ENCODE measurements at places on chromosomes 13 and 19. TPM values are rescaled to one million over a fixed set of nuclear protein-coding genes. Genes with fewer than 3 reads are reported as not detected.

FGF9 gene
- 16.2 TPM for total RNA-seq

GRCh38 chr13:33125821-33126570, 109.8 kb downstream of the KL start:
- DNase-seq = no peak

RXFP2 gene
- total RNA-seq = not detected

DNA sequence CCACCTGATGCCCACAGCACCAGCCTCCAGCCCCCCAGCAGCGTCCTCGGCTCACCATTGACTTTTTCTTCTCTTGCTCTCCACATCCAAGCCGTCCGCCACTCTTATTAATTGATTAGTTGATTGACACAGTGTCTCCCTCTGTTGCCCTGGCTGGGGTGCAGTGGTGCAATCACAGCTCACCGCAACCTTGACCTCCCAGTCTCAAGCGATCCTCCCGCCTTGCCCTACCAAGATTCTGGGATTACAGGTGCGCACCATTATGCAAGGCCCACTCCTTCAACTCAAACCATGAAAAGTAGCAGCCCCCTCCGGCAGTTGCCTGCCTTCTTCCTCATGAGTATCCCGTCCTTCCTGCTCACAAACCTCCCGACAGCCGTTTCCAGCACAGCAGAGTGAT, 921 bp upstream of the TEX29 start:
- no peak for DNase-seq

DNA sequence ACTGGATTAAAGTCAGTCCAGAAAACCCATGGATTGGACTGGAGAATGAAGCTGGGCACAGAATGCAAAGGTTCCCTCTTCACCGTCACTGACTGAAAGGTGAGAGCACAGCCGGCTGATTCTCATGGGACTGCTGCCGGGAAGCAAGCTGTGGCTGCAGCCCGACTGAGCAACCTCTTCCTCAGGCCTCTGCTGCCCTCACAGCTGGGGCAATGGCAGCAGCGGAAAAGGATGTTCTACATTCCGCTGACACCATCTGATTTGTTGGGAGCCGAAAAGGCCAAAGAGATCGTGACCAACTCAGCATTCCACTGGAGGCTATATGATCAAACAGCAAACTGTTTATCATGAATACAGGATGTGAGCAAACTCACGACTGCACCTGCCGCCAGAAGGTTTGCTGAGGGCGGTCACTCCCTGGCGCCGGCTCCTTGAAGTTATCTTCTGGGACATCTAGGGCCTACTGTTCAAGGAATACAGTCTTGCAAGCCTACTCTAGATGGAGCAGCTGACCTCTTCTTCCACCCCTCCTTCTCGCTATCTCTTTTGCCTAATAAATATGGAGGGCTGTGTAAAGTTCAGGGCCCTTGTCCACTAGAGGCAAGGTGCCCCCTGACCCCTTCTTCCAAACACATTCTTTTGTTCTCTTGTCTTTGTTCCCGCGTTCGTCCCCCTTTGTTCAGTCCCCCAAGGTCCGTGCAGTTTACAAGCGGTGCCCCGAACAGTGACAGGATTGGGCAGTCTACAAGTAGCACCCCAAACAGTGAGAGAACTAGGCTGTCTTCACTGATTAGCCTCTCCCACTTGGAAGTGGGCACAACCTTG, 19.6 kb upstream of the SIGLEC6 start:
- no peak for DNase-seq

ELSPBP1 gene
- total RNA-seq = not detected

DNA sequence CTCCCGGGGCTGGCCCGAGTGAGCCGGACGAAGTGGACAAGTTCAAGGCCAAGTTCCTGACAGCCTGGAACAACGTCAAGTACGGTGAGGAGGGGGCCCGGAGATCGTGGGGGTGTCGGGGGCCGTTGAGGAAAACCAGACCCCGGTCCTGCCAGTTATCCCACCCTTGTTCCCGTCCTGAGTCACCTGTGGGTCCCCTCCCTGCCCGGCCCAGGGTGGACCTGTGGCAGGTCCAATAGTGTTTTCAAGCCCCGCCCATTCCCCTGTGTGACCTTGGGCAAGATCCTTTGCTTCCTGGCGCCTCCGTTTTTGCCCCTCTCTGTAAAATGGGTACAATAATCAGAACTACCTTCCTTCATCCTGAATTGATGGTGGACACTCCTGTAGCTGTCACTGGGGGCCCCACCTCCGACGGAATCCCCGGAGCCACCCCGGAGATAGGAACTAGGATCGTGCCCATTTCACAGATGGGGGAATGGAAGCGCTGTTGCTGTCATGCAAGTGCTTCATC, 593 bp downstream of the ATG4D start:
- DNase-seq = peak; percentile 25

BEST2 gene
- total RNA-seq = not detected

CEACAM7 gene
- not detected for total RNA-seq

- DNase-seq = no peak
Observed at GRCh38 chr19:21519488-21519887, 14.1 kb downstream of the ZNF429 start.

DNA sequence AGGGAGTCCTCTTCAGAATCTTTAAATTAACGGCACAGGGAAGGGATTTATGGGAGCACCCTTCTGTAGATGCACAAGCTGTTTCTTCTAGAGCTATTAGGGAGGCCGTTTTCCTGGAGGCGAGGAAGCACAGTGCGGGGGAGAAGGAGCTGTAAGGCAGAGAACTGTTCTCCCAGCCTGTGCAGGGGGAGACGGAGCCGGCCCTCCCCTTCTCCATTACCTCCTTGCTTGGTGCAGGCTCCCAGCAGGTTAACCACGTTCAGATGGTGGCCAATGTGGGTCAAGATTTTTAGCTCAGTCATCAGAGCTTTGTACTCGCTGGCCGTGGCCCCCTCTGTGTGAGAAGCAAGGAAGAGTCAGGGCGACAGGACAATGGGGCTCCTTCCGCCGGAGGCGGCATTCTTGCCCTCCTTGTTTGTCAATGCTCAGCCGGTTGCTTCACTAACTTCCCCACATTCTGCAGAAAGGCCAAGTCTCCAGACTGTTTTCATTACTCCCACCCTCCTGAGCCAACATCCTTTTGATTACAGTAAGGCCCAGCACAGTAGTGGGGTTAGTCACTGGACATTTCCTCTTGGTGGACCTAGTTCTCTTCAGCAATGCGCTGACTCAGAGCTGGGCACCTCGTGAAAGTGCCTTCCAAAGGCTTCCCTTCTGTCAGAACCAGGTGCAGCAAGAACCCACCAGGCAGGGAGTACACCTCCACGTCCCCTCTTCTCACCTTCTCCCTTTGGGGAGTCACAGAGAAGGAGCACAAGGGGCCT, 165.4 kb downstream of the FLT1 start:
- DNase-seq = no peak

ZGLP1 gene
- 26.8 TPM for total RNA-seq

- no peak for DNase-seq
Observed at GRCh38 chr13:34671137-34671536, 270.9 kb upstream of the NBEA start.

DNA sequence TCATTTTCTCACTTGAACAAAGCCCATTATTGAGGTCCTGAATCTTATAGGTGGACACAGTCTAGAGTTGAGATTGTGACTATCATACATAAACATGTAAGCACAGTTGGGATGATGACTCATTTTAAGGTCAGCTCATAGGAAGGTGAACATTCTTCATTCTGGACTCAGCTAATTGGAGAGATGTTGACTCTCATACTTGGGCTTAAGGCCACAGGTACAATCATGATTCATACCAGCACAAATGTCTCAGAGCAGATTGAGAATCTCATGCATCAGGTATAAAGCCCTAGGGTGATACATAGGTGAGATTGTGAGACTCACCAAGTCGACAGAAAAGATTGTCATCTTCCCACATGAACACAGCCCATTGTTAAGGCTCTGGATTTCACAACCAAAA, 62.3 kb upstream of the ZNF724 start:
- no peak for DNase-seq

CCDC70 gene
- total RNA-seq = not detected

DNA sequence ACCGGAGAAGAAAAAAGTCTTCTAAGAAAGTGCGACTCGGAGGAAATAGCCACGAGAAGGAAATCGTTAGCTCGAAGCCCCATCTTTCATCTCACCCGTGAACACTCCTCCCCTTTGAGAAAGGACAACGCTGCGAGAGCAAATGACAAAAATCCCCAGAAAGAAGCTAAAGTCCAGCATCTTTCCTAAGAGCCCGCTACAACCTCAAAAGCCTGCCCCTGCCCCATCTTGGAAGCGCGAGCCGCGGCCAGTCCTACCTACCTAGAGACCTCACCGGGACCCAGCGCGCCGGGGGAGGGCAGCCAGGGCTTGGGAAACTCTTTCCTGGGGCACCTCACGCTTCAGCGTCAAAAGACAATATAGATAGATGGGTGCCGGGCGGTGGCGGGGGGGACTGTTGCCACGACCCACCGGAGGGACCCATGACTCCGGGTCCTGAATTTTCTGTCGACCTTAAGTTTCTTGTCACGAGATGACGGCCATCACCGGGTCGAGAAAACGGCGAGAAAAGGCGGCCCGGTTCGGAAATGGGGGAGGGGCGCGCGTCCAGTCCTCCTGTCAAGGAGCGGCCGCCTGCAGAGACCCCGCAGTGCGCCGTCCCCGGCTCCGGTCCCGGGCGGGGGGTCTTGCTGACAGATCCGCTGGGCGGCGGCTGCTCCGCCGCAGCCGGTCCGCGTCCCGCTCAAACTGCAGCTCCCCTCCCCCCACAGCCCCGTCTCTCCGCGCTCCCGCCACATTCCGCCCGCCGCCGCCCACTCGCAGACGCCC, 65.9 kb downstream of the KCNRG start:
- DNase-seq = peak; percentile 48

DNA sequence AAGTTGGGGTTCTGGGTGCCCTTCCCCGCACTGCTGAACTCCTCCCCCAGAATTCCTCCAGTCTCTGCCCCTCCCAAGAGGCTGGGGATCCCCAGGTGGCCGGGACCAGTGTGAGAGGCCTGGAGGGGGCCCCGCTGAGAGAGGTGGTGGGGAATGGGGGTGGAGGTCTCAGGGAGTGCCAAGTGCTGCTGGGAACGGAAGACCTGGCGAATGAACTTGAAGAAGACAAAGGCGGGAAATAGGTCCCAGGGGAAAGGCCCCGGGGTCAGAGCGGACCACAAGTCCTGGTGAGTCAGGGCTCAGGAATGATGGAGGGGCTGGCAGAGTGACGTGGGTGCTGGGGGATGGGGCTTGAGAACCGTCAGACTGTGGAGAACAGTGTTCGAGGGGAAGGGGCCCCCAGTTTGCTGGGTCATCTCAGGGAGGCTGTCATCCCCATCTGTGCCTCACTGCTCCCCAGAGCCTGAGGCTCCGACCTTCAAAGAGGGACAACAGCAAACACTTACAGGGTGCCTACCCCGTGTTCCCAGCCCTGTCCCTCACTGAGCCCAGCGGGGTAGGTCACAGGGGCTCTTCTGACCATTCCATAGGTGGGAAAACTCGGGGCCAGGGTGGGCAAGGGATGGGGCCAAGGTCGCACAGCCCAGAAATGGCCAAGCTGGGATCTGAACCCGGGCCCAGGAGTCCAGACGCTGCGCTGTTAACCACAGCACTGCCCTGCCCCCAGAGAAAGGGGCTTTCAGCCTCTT, 16.0 kb upstream of the SEMA6B start:
- no peak for DNase-seq

Measured in progenitor cell of endocrine pancreas (in vitro differentiated cells).